ENCODE measurements at places on chromosomes 3 and 15.

GRCh38 chr15:74268020-74268419 lies 31.9 kb downstream of the CCDC33 start:
- DNase-seq: no peak

GRCh38 chr3:28198161-28198560 lies 43.3 kb upstream of the CMC1 start:
- DNase-seq: no peak

GRCh38 chr3:175270198-175270837 lies 411.2 kb downstream of the NAALADL2 start:
- DNase-seq: no peak

DNA sequence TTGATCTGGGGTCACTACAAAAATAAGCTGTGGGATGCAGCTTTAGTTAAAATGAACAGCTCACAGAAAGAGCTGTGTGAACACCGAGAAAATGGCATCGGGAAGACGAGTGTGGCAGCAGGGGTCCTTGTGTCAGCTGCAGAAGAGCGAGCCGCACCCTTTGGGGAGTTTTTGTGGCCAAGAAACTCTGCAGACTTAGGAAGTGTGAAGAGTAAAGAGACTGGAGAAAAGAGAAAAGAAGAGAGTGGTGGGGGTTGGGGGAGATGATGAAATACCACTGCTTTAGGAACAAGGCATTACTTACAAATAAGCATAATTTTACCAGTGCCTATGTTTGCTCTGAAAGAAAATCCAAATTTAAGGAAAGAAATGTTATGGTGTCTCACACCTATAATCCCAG lies 147.8 kb downstream of the LRRC28 start:
- DNase-seq: no peak

- no peak for DNase-seq
These were observed 26.0 kb downstream of the FBXW12 start for GRCh38 chr3:48397767-48398681.

GRCh38 chr15:96851613-96852012 lies 521.1 kb downstream of the NR2F2 start:
- DNase-seq: peak; percentile 1

- DNase-seq: peak; percentile 13
These were observed 52.6 kb upstream of the ADGRG7 start for GRCh38 chr3:100556673-100557310.

GRCh38 chr3:127678611-127679533 lies 6.1 kb downstream of the ABTB1 start:
- DNase-seq: no peak

- no peak for DNase-seq
These were observed 27.6 kb downstream of the EEFSEC start for GRCh38 chr3:128180913-128181312.

GRCh38 chr3:106366352-106366751 lies 497.5 kb upstream of the CBLB start:
- DNase-seq: no peak

DNA sequence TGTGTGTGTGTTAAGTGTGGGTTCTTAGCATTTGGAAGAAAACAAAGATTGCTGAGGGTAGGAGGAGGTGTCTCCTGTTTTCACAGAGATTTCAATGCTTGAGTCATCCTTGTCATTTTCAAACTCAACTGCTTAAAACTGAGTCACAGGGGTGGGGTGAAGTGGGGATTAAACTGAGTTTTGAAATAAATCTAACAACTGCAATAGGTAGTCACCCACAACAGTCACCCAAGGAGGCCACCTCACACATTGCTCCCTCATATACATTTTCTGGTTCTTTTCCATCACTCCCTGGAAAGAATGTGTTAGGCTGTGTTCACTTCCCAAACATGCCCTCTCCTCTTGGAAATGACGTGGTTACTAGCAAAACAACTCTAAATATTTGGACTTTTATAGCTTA lies 187.7 kb upstream of the CMC1 start:
- peak; percentile 19 for DNase-seq

GRCh38 chr15:25883463-25884259 lies 20.5 kb upstream of the ATP10A start:
- no peak for DNase-seq

DNA sequence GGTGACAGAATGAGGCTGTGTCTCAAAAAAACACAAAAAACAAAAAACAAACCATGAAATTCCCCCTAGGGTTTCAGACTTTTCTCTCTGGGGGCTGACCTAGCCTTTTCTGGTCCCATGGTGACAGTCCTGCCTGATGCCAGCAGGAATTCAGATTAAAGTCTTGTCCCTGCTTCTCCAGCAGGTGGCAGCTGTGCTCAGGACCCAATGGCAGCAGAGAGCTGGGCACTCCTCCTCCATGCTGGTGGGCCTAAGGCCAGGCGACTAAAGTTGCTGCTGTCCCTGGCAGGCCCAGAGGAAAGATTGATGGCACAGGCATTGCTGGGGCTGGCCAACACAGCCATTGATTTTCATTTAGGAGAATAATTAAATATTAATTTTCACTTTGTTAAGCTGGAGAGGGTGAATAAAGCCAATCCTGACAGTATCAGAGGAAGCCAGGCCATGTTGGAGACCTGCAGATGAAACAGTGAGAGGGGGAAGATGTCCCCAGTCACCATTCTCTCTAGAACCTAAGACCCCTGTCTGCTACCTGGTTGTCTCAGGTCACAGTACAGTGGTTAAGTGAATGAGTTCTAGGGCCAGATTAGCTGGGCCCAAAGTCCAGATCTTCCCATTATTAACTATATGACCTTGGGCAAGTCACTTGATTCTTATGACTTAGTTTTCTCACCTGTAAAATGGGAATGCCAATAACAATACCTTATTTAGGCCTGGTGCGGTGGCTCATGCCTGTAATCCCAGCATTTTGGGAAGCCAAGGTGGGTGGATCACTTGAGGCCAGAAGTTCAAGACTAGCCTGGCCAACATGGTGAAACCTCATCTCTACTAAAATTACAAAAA lies 7.1 kb downstream of the CELF6 start:
- DNase-seq: peak; percentile 77

DNA sequence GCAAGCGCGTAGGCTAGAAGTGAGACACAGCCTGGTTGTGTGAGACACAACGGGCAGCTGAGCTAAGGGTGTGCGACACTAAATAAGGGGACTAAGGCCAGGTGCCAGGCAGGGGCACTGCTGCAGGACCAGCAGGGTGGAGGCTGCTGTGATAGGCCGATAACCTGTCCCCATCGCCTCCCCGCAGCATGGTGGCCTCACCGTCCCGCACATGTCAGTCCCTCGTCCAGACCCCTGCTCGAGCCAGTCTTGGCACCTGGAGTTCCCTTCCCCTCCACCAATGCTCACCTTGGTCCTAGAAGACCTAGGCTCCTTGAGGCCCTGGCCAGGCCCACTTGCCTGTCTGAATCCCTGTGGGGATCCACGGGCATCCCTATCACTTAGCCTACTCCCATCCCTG lies 96.1 kb downstream of the HMG20A start:
- no peak for DNase-seq

GRCh38 chr3:54985856-54986255 lies 58.0 kb upstream of the LRTM1 start:
- no peak for DNase-seq

DNA sequence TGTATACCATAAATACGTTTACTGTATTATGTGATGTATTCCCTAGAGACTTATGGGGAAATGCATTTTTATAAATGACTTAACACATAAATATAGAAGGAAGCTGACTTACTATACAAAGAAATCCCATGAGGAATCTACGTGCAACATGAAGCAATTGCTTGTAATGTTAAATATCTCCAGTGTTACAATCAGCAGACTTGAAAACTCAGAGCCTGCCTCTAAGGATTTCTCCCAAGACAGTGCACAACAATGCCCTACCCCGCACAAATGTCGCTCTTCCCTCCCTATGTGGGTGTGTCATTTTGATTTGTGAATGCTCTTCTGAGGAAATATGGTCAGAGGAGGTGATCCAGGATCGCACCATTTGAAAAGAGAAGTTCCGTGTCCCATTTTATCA lies 629.0 kb downstream of the NR2F2 start:
- DNase-seq: no peak

DNA sequence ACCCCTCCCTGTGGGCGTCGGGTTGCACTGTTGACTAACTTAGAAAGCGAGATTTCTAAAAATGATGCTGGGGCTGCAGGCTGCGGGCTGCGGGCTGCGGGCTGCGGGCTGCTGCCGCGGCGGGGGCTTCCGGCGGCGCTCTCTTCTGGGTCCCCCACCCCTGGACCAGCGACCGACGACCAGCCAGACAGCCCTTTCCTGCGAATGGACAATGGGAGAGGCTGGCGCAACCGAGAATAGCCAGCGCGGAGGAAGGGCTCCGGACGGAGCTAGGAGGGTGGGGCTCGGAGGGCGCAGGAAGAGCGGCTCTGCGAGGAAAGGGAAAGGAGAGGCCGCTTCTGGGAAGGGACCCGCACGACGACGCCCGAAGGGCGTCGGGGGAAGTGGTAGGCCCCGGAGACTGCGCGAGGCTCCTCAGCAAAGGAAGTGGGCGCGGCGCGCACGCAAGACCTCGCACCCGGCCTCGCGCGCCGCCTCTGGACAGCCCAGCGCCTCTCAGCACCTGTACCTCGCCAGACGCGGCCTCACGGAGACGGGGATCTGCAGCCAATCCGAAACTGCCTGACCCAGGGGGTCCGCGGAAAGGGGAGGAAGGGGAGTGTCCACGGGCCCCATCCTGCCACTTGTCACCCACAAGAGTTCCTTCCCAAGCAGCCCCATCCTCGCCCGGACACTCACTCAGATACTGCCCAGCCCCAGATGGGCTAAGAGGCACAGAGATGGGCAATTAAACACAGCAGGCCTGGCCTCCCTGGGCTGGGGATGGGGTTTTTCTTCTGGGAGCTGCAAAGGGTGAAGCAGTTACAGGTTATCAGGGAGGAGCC lies 70.7 kb downstream of the SLC12A8 start:
- no peak for DNase-seq

DNA sequence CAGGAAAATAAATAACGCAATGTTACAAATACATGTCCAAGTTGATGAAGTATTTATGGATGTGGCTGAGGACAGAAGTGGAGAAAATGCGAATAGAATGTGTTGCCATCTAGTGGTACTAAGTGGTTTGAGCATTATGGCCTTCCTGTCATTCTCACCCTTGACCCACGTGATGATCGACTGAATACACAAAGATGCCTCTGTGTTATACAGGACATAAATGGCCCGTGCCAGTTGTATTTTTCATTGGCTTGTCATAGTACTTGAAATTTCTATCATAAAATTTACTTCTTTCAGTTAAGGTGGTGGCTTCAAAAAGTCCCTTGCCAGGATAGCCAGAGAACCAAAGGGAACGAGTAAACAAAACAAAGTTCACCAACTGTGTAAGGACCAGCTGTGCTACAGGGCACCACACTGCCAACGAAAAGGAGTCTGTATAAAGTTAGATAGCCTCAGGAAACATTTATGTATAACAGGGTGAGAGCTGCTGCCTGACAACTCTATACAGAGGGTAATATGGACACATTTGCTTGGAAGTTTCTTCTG lies 103.7 kb downstream of the MYH15 start:
- DNase-seq: peak; percentile 18

- peak; percentile 2 for DNase-seq
These were observed 215.3 kb downstream of the ROBO2 start for GRCh38 chr3:77254967-77255831.

DNA sequence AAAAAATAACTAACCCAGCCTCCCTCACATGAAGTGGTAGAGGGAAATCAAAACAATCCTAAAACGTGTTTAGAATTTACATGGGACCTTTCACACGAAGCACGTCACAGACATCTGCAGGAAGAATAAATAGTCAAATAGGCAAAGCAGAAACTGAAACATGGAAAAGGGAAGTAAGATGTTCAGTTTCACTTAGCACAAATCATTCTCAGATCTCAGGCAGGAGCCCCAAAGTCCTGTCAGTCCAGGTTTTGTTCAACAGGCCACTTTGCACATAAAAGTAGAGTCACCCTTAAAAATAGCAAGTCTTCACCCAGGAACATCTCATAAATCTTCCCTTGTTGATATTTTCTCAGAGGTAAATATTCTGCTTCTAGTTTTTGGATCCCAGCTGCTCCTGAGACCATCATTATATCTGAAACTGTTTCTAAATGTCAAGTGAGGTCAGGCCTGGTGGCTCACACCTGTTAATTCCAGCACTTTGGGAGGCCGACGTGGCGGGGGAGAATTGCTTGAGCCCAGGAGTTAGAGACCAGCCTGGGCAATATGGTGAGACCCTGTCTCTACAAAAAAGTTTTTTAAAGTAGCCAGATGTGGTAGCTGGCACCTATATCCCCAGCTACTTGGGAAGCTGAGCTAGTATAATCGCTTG lies 1.9 kb downstream of the RUBCN start:
- no peak for DNase-seq

GRCh38 chr15:70453238-70453637 lies 310.1 kb downstream of the UACA start:
- DNase-seq: no peak

DNA sequence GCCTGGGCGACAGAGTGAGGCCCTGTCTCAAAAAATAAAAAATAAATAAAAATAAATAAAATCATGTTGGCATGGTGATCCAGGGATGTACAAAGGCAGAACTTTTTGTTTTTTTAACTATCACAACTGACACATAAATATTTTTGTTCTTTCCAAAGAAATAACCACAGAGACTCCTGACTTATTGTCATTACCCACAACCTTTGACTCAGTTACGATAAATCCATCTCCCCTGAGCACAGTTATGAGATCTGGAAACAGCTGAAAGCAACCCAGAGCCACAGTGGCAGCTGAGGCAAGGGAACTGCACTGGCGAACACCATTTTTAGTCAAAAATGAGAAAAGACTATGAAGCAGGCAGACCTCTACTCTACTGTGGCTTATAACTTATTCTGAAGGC lies 24.0 kb downstream of the OSBPL10 start:
- no peak for DNase-seq

DNA sequence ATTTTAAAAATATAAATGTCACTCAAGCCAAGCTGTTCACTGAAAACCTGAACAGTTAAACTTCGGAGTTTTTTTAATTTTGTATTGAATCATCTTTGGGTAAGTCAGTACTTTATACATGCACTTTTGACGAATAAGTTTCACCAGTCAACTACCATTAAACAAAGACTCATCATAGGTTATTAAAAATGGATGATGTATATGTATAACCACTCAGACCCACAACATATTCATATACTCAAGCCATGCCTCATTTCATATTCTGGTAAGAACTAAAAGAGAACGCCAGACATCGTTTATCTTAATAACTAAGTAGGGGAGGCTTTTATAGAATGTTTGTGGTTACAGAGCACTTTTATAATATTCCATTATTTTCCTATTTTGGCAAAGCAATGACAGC lies 18.3 kb downstream of the MSL2 start:
- no peak for DNase-seq

DNA sequence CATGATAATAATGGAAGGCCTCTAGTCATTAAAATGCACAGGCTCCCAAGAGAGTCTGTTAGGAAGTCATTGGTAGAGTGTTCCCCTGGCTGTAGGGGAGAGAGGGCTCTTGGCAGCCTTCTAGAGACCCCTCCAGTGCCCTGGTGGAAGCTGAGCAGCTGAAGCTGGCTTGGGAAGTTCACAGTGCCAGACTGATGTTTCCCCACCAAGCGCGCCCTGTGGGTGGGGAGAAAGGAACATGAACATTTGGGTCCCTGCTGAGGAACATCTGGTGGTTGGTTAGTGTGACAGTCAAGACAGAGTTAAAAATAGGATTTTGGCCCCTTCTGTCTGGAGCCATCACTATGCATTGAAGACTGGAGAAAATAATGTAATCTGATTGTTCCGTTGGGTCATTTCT lies 37.1 kb upstream of the RGMA start:
- no peak for DNase-seq
